ENCODE measurements at places on chromosomes 16 and 17. TPM values are rescaled to one million over a fixed set of nuclear protein-coding genes. Genes with fewer than 3 reads are reported as not detected.

Gene CBLN1
- 0.89 TPM for total RNA-seq

Gene TNFRSF12A
- total RNA-seq: 42.8 TPM

Gene FNDC8
- not detected for total RNA-seq

Gene SLFN14
- not detected for total RNA-seq

Gene HSD11B2
- 0.81 TPM for total RNA-seq

DNA sequence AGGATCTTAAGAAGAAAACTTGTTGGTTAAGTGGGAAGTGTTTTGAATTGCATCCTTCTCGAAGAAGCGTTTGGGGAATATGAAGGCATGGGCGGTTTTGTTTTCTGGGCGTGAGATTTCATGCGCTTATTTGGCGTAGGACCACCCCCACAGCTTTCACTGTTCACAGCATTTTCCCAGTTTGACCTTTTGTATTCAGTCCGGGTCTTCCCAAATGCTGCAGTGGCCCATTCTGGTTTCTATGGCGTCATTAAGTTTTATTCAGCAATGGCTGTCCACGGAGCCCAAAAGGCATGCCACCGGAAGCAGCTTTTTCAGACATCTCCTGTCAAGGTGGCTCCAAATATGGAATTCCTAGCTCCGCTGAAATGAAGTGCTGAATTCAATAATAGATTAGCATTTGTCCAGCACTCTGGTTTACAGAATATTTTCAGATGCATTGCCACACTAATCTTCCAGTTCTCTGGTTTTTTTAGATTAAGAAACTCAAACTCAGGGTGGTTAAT is 90.6 kb upstream of the FBXO47 start:
- no peak for DNase-seq

DNA sequence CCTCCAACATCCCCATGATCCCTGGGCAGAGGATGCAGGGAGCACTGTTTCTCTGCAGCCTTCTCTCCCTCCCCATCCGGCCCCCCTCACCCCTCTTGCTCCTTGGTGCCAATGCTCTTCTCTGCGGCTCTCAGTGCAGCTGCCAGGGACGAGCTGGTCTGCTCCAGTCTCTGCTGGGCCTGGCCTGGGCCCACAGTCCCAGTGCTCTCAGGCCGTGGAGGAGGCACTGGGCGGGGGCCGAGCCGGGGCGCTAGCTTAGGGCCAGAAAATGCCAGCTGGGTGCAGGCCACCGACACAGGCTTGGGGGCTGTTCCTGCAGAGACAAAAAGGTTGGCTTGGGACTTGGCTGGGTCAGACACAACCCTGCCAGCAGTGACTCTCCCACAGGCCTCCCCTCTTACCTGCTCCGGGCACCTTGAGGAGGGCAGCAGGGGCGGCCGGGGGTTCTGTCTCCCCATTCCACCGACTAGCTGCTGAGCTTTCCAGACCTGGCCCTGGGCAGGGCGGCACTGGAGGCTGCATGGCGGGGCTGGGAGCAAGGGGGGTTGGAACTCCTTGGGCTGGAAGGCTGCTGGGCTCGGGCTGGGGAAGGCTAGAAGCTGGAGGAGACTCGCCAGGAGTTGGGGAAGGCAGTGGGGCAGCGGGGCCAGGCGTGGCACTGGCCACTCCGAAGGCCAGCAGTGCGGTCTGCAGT is 13.8 kb downstream of the CASKIN2 start:
- DNase-seq: no peak

DNA sequence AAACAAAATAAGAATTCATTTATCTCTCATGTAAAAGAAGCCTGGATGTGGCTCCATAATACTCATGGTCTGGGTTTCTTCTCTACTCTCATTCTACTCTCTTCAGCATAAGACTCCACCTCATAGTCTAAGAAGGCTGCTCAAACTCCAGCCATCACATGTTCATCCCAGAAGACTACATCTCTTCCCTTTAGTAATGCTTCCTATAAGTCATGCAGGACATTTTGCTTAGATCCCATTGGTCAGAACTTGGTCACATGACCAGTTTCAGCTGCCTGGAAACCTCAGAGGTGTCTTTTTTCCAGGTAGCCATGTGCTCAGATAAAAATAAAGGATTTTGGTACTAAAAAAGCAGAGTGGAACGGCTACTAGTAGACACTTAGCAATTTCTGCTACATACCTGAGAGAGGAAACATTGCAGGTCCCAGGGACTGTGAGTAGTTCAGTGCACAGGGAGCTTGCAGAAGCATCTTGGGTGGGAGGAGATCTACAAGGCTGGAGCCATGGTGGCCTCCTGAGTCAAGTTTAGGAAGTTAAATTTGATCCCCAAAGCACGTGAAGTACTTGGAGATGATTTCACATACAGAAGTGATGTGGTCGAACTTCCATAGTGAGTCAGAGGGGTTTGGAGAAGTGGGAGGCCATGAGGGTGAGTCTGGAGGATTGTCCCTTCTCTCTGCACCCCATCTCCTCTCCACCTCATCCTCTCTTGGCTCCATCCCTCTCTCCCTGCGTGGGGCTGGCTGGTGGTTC is 110.2 kb downstream of the CCDC182 start:
- no peak for DNase-seq

- no peak for DNase-seq
Observed at GRCh38 chr16:4536391-4537106, 2.0 kb downstream of the CDIP1 start.

DNA sequence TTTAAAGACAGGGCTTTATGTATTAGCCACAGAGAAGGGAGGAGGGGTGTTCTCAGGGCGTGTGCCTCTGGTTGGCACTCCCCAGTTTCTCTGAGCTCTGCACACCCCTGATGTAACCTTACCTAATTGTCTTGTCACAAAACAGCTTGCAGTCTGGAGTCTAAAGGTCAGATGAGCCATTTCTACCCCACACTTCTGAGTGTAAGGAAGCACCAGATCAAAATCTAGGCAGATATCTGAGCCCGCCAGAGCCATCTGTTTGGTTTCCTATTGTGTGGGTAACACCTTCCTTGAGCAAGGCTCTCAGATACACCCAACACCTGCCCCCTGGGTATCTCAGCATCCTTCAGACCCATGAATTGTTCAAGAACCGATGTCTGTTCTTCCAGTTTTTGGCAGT is 15.5 kb downstream of the CDH1 start:
- no peak for DNase-seq

GRCh38 chr16:79171504-79171903 is 429.0 kb downstream of the MAF start:
- no peak for DNase-seq

- no peak for DNase-seq
Observed at GRCh38 chr17:82985973-82986372, 93.4 kb upstream of the METRNL start.

GRCh38 chr17:31803494-31804213 is 55.4 kb downstream of the COPRS start:
- no peak for DNase-seq

GRCh38 chr17:13544292-13544691 is 57.4 kb downstream of the HS3ST3A1 start:
- DNase-seq: no peak
